Tibial nerve (tissue), 4 donors: ENCODE measurements at places on chromosomes 7 and 10.
A peak's percentile ranks its signal among the peaks of the same experiment; 100 is the strongest.

DNA sequence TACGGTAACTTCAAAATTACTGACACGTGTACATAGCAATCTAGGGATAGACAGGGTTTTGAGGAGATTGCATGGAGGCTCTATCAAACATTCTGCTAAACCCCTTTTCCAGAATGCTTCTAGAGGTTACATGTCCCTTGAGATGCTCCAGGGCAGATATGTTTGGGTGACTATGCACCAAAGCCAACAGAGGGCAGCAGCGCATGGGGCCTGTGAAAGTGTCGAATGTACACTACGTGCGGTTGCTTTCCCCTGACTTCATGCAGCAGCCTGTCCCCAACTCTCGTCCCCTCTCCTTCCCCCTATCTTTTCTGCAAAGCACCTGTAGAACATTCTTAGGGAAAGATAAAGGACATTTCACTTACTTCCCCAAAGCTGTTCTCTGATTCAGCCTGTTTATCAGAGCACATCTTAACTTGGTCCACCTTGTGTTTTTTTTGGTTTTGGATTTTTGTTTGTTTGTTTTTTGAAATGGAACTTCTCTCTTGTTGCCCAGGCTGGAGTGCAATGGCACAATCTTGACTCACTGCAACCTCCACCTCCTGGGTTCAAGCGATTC, 90.2 kb downstream of the UBE3C start:
- H3K36me3 ChIP-seq = peaks cover 79% of the 10 kb centered on the region
- no peaks in the 10 kb centered on the region for H3K27me3 ChIP-seq
- no peaks in the 10 kb centered on the region for H3K4me1 ChIP-seq
- no peak overlapping the region for H3K4me3 ChIP-seq
- no peak overlapping the region for H3K27ac ChIP-seq
- no peak for DNase-seq

DNA sequence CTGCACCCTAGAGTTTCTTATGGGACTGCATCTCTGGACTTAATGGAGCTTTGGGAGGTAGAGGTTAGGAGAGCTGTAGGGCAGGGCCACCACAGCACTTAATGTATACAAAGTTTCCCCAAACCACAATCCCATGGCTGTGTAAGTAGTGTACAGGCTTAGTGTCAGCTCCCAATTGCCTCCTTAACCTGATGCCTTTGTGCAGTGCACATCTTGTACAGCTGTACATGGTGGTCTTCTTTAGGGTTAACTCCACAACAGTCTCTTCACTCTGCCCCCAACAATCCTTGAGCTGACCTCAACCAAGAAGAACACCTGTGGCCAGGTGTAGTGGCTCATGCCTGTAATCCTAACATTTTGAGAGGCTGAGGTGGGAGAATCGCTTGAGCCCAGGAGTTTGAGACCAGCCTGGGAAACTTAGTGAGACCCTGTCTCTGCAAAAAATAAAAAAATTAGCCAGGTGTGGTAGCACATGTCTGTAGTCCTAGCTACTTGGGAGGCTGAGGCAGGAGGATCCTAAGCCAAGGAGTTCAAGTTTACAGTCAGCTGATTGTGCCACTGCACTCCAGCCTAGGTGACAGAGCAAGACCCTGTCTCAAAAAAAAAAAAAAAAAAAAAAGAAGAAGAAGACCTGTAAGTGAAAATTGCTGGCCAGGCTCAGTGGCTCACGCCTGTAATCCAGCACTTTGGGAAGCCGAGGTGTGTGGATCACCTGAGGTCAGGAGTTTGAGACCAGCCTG, 6.8 kb downstream of the PLAU start:
- no peaks in the 10 kb centered on the region for H3K27me3 ChIP-seq
- H3K4me3 ChIP-seq = no peak overlapping the region

DNA sequence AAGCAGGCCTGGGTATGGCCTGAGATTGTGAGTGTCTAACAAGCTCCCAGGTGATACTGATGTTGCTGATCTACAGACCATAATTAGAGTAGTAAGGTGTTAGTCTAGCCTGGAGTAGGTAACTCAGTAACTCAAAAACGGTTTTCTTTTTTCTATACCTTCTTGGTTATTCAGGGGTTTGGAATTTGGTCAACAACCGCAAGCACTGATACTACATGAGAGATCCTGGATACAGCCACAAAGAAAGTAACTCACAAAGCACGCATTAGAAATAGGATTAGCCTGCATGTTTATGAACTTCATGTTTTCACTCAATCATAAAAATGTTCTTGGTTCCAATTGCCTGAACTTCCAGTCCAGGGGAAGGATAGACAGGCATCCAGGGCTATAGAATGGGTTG, 803.5 kb downstream of the MAGI2 start:
- H3K4me1 ChIP-seq = no peaks in the 10 kb centered on the region
- no peaks in the 10 kb centered on the region for H3K27me3 ChIP-seq
- no peak for DNase-seq

GRCh38 chr7:150383710-150384397, 4.7 kb downstream of the ZNF775 start:
- H3K4me3 ChIP-seq = peak overlapping the region; percentile 19
- peak; percentile 62 for DNase-seq
- H3K27ac ChIP-seq = peak overlapping the region; percentile 77
- peaks cover 79% of the 10 kb centered on the region for H3K4me1 ChIP-seq
- H3K36me3 ChIP-seq = no peaks in the 10 kb centered on the region

DNA sequence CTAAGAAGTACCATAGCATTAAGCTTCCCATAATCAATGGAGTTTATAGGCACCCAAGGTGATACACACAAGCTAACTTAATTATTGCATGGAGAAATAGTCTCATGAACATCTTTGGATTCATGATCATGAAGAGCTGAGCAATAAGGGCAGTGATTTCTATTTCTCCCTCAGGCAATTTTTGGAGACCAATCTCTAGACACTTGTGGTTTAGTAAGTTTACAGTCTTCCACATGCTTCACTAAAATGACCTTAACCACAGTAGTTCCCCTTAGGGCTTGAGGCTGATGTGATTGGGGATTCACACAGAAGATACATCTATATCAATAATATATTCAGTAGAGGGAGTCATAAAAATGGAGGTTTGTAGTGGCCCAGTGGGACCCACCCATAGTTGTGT, 241.2 kb downstream of the CCDC7 start:
- H3K4me1 ChIP-seq = peaks cover 4% of the 10 kb centered on the region
- H3K27me3 ChIP-seq = no peaks in the 10 kb centered on the region
- DNase-seq = no peak
- no peaks in the 10 kb centered on the region for H3K36me3 ChIP-seq
